ENCODE measurements at places on chromosomes 7 and 10.

DNA sequence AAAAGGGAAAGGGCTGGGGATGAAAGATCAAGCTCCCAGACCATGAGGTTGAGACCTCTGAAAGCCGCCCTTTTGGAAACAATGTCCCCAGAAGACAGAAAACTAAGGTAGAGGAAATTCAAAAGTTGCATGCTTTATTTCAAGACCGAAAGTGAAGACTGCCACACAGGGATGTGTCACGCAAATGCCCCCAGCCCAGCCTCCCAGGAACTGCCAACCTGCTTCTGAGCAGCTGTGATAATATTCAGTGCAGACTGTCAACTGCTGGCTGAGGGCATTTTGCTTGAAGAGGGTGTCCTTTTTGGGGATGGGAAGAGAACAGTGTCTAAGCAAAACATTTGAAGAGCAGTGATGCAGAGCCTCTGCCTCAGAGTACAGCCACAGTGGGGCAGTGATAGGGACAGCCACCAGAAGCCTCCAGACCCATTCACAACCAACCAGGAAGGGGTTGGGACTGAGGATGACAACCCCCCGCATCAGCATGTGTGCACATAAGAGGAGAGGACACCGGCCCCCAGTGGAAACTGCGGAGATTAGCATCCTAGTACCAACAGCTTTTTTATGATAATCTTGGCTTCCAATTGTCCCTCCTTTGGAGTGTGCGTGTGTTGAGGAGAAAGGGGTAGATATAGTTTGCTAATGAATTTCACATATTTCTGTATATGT, 34.7 kb upstream of the NFE2L3 start:
- DNase-seq, result no peak

GRCh38 chr7:150753826-150754603, 16.8 kb downstream of the GIMAP5 start:
- DNase-seq, result no peak

GRCh38 chr7:96903906-96904305, 101.4 kb upstream of the DLX6 start:
- no peak for DNase-seq

DNA sequence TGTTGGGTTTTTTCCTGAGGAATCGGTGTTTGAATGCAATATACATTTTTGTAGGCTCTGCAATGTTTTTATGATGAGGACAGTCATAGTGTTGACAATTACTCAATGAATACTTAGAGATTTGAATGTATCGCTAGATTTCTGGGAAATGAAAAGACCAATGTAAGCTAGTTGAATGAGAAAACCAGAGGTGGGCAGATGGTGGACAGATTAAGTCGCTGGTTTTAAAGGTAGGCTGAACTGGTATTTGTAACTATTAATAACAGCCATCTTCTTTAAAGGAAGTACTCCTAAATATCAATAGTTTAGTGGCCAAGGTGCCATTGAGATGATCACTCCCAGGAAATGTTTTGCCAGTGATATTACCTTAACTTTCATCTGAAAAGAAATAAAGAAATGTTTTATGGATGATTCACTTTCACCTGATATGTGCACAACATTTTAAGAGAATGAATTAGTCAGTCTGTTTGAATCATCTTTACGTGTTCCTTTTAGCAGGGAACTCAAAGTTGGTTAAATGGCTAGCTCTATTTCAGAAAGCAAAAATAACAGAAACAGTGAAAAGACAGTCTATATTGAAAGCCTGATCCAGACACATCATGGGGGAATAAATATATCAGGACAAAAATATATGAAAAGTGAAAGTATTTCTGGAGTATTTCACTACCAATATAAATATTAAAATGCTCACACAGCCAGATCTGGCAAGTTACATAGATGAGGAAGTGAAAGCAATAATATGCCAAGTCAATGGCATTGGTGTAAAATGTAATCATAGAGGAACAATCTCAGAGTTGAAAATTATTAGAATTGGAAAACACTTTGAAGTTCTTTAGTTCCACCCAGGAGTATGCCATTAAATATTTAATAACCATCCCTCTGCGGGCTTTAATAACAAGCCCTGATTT, 20.7 kb downstream of the MET start:
- no peak for DNase-seq

DNA sequence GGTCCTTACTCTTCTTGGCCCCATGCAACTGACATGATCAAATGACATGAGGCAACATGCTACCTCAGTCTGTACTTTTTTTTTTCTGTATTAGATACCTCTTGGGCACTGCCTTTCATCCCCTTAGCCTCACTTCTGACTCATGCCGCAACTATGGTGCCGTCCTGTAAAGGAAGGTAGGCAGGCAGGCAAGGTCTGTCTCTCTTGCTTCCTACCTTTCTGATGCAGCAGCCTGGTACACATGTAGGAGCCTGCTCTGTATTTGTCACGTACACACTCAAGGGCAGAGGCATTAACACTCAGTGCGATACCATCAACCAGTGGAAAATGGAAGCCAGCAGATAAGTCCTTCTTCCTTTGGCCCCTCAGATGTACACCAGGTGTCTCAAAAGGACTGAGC, 146.7 kb downstream of the ATE1 start:
- no peak for DNase-seq

All from GM04503 (cell line).